Right lung (tissue), 10 donors: ENCODE measurements at places on chromosomes 6 and 20.

- no peak for DNase-seq
Measured at GRCh38 chr6:100209323-100210136, 215.5 kb upstream of the MCHR2 start.

- DNase-seq: no peak
Measured at GRCh38 chr6:160315310-160315709, 32.9 kb upstream of the SLC22A3 start.

DNA sequence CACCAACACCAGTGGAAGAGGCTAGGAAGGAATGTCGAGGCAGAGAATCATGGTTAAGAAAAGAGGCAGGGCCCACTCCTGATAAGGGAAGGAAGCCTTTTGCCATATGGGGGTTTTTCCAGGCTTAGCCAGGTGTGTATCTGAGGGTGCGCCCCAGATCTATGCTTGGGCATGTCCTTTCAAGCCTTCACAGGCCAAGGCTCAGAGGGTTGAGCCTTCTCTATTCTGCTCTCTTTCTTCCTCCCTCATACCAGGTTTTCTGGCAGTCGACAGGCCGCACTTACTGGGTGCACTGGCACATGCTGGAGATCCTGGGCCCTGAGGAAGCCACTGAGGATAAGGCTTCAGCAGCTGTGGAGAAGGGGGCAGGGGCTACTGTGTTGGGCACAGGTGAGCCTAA lies 4.7 kb downstream of the CUL9 start:
- DNase-seq: no peak

- no peak for DNase-seq
Measured at GRCh38 chr6:51843456-51844056, 243.9 kb downstream of the PKHD1 start.
